ENCODE measurements at places on chromosomes 4 and X.
A peak's percentile ranks its signal among the peaks of the same experiment; 100 is the strongest.

GRCh38 chr4:56821381-56822243, at the start of gene SPINK2:
TSS of gene SPINK2 (minus strand) at chr4:56821701. CDS start at chr4:56821662, 39 bp downstream.
- no peak for DNase-seq

DNA sequence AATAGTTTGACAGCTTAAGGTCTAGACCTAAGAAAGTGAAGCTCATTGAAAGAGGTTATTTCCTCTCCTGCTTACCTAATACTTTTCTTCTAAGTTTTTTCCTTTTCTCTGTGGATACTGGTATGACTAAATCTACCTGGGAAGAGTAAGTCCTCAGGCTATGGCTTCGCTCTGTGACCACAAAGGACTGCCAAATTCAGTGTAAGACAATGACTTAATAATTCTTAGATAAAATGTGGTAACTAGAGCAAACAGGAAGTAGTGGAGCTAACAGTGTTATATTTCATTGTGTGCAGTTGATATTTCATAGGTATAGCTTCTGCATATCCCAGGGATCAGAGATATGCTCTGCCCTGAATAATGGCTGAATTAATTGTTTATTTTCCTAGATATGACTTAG, 418.9 kb downstream of the CCSER1 start:
- DNase-seq = peak; percentile 15

GRCh38 chr4:139603576-139604410, 47.8 kb upstream of the SETD7 start:
- DNase-seq = peak; percentile 71

GRCh38 chr4:26826721-26827120, 33.9 kb upstream of the STIM2 start:
- no peak for DNase-seq

- DNase-seq = no peak
Observed at GRCh38 chr4:183478123-183478522, 26.7 kb upstream of the ING2 start.

DNA sequence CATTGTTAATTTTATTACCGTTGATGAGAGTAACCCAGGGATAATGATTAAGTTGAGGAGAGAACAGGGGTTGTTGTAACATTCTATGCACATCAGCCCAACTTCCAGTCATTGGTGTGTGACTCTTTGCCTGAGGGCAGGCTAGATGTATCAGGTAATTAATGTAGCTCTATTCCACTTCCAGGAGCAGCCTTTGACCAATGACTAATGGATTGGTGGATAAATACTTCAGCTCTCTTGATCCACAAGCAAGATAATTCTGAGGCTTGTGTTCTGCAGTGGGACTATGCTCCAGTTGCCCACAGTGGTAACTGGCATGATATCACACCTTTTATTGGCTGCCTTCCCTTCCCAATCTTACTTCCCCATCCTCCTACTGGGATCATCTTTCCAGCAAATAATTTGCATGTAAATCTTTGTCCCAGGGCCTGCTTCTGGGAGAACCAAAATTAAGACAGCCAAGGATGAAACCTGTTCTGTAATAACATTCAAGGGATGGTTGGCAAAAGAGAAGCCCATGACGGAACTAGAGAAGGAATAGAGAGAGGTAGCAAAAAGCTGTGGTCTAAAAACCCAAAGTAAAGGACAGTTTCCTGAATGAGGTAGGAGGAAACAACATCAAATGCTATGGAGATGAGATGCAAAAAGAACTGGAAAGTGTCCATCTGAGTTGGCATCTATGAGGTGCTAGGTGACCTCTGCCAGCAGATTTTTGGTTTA, 241.4 kb upstream of the RPS6KA3 start:
- no peak for DNase-seq

DNA sequence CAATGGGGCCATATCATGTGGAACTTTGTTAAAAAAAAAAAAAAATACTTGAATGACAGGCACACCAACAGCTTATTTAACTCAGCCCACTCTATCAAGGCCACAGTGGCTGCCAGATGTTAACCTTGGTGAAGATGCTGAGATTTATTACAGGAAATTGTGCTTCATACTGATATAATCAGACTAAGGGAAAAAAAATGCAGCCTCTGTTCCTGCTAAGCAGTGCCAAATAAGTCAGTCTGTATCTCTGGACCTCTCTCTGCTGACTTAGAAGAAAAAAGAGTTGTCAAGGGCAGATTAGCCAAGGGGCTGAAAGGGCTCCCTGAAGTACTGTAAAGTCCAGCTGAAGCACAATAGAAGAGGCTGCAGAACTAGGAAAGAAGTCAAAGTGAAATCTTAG, 677.7 kb upstream of the HTR2C start:
- peak; percentile 22 for DNase-seq

- DNase-seq = no peak
Observed at GRCh38 chr4:124632439-124632838, 80.1 kb downstream of the ANKRD50 start.

DNA sequence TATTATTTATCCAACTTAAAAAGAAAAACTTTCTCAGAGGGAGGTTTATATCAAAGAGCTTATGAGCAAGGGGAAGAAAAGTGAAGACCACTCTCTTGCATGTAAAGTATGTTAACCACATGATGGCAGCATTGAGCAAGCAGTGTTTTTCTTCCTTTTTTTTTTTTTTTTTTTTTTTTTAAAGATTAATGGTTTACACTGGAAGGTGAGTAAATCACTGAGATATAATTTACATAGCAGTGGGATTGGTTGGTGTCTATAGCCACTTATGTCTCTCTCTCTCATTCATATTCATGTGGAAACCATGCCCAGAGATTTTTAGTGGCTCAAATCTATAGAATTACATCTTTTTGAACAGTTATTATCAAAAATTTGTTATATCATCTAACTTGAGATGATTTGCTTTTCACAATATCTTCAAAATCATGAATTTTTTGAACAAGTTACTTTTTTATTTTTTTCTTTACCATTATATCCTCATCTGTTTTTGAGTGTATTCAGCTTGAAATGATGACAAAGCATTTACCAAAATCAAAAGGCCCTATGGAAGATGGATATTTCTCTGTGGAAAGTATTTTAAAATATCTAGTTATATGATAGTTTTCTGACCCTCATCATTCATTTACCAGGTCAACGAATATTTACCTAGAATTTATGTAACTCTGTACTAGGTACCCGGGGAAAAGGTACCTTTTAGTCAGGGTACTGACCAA, 31.6 kb downstream of the MTHFD2L start:
- peak; percentile 76 for DNase-seq

- DNase-seq = no peak
Observed at GRCh38 chr4:42671431-42672194, 14.7 kb upstream of the ATP8A1 start.

DNA sequence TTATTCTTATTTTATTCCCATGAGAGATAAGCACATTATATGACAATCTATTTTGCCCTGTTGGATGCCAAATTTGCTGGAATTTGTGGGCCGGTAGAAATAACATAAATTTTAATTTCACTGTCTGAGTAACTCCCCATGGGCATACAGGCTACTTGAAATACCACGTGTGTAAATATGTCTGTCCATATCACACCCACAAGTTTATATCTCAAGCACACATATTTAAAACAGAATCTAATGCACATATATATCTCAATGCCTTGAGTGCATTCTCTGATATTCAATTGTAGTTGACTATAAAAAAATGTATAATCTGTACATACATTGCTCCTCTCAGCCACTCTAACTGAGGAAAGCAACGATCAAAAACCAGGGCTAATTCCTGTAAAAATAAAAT, 51.2 kb downstream of the PPARGC1A start:
- DNase-seq = no peak

DNA sequence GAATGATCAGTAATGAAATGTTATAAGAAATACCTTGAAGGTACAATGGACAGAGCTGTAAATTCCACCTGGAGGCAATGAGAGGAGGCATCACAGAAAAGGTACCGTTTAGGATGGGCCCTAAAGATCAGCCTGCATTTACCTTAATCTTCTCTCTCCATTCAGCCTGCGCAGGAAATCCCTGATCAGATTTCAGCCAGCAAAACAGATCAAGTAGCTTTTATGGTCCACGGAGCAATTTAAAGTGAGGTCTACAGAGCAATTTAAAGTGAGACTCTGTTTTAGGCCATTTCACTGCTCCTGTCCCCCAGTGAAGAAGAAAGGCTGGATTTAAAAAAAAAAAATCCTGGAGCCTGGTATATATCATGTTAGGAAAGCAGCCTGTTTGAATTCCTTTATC, 195.1 kb upstream of the VCX start:
- DNase-seq = no peak

- DNase-seq = no peak
Observed at GRCh38 chr4:24570574-24571236, 13.6 kb downstream of the DHX15 start.

- no peak for DNase-seq
Observed at GRCh38 chrX:44785652-44786051, 58.2 kb upstream of the DUSP21 start.

DNA sequence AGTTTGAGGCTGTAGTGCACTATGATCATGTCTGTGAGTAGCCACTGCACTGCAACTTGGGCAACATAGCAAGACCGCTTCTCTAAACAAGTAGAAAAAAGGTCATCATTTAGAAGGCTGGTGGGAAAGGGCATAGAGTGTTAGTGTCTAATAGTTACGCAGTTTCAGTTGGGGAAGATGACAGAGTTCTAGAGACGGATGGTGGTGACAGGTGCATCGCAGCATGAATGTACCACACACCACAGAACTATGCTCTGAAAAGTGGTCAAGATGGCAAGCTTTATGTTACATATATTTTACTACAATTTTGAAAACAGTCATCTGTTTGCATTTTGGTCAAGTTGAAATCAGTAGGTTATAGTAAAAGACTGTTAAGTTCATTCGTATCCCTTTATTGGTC, 23.7 kb upstream of the CLDN34 start:
- no peak for DNase-seq

All from hematopoietic multipotent progenitor cell treated with erythropoietin and hydrocortisone succinate and interleukin-3 and kit ligand, for 8 days (in vitro differentiated cells).